ENCODE measurements at places on chromosomes 1 and 21.
A peak's percentile ranks its signal among the peaks of the same experiment; 100 is the strongest.

- DNase-seq = no peak
Measured at GRCh38 chr1:171206978-171207355, 21.9 kb downstream of the FMO2 start.

- no peak for DNase-seq
Measured at GRCh38 chr1:225653463-225654276, 747 bp upstream of the ENAH start.

- DNase-seq = no peak
Measured at GRCh38 chr21:17440969-17441368, 71.9 kb upstream of the CXADR start.

DNA sequence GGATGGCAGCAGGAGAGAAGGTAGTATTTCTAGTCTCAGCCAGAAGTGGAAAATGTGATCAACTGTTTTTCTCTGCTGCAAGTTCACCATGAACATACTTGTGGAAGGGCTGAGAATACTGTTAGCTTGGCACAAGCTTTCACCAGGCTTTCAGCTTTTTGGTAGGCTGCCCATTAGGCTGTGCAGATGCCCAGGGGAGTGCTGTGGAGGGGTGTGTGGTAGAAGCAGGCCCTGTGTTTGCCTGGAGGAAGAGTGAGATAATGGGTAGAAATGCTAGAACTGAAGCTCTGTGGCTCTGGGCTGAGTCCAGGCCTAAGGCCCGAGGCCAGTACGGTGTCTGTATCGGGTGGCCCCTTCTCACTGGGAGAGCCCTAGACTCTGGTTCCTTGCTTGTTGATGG lies 9.8 kb downstream of the DNAJC6 start:
- DNase-seq = no peak

DNA sequence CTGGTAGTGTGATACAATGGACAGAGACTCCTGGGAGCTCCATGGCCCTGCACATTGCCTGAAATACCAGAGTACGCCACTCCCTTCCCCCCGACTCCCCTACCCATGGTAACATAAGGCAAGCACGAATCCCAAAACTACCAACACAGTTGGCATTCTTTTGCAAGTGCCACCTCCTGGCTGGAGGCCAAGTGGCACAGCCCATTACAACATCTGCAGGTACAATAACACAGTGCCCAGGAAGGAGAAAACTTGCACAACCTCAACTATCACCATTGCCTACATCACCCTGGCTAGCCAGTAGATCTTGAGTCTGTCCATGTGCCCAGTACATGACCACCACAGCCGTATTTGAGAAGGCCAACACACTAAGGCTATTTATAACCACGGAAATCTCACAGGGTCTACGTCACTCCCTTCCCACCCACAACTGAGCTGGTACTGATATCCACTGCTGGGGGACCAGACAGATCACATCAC lies 11.7 kb downstream of the ADAMTS1 start:
- no peak for DNase-seq

DNA sequence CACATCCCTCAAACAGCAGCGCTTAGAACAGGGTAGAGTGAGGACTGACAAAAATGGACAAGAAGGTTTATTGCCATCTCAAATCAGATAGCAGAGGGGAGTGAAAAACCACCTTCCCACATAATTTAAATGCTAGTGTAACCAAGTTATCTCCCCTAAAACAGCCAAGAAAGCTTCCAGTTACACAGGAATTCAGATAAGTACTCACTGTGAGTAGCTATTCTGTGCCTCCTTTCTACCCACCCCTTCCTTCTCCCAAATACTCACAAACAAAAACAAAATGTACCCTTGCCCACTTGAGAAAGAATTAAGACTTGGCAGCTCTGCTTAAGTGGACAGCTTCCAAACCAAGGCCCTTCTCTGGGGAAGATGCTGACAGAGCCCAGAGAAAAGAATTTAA lies 9.1 kb downstream of the OTUD7B start:
- DNase-seq = no peak

- DNase-seq = no peak
Measured at GRCh38 chr1:77539519-77540142, 142.8 kb downstream of the ZZZ3 start.

- no peak for DNase-seq
Measured at GRCh38 chr1:32438136-32438535, 26.7 kb upstream of the ZBTB8B start.

DNA sequence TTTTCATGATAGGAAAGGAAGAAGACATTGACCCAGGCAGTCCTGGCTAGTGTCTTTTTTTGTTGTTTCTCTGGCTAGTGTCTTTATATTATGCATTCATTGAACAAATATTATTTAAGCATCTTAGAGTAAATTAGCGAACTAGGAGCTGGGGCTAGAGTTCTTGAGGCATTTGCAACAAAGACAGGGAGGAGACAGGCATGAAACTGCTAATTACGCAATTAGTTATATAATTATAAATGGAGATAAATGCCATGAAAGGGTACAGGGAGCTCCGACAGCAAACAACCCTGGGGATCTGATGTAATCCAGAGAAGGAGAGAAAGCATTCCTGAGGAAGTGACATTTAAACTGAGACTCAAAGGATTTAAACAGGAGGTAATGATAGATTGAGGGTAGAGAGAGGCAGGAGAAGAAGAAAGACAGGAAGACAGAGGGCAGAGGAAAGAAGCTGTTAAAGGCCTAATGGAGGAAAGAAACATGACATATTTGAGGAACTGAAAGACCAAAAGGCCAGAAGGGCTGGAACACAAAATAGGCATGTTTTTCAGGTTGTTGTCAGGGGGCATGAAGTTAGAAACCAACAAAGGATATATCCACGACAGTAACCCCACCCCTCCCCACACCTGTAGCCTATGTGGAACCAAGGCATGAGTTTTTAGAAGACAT lies 99.5 kb upstream of the GJB5 start:
- no peak for DNase-seq

GRCh38 chr1:198778049-198778448 lies 139.2 kb downstream of the PTPRC start:
- DNase-seq = peak; percentile 42

- no peak for DNase-seq
Measured at GRCh38 chr1:9774712-9775679, 48.8 kb downstream of the CLSTN1 start.

Data from CD4-positive, alpha-beta T cell treated with Interleukin-15 for 1 hour (primary cell).